ENCODE measurements at places on chromosomes 2 and 18.

DNA sequence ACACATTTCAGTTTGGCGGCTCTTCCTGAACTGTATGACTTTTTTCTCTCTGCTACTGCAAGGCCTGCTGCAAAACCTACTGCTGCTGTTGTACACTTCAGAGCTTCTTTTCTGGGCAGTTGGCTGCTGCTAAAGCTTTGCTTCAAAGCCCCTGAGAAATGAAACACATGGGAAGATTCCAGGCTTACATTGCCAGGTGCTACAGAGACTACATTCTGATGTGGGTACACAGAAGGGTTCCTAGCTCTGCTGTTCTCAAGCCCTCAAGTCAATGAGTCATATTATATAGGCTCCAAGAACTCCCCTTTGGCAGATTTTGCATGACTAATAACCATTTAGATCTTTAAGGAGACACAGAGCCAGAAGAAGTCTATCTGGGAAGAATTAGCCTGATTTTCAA, 12.9 kb upstream of the PGAP1 start:
- no peak for DNase-seq

DNA sequence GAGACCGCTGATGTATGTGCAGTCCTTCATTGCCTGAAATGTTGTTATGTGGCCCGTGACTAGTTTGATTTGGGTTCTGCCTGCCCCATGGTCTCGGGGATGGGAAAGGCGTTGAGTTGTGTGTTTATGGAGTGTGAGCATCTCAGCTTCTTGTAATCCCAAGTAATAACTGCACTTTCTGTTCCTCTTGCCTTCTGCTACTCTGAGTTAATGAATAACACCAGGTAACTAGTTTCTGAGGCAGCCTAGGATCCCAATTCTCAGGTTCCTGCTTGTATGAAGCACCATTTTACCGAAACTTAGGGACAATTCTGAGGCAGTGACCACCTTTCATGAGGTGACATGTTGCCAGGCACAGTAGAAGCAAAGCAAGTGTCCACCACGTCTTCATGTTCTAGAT, 170.0 kb downstream of the ALK start:
- no peak for DNase-seq

DNA sequence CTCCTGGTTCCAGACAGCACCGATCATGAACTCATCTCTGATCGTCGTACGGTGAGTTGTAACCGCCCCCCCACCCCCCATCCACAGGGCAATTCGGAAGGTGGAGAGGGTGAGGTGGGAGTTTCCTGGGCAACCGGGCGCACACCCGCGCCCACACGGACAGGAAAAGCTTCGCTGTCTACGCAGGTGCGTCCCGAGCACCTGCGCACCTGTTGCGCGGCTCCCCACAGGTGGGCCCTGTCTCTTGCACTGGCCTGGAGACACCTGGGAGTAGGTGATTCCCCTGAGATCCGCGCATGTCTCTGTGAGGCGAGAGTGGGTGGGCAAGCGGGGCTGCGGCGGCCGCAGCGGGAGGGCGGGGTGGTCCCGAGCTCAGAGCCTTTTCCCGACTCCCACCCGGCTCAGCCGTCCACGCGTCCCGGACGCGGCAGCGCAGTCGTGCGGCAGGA, 459 bp upstream of the ATP6V1C2 start:
- no peak for DNase-seq

DNA sequence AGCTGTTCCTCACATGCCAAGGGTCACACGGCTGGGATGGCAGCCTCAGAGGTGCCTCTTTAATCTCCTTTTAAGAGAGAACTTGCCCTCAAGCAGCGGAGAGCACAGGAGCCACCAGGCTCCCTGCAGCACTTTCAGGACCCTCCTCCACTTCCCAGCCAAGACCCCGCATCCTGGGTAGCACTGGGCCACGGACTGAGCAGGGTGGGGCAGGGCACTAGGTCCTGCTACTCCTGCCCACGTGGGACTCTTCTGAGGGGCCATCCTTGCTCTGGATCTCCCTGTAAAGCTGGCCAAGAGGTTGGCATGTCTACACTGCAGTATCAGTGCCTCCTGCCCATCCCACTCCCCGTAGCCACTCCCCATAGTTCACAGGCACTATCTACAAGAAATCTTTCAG, 175.3 kb upstream of the GLI2 start:
- DNase-seq, result no peak

GRCh38 chr18:76430636-76431035, 64.4 kb downstream of the ZNF516 start:
- no peak for DNase-seq

- peak; percentile 77 for DNase-seq
Measured at GRCh38 chr18:58527285-58527951, 101.5 kb downstream of the ALPK2 start.

DNA sequence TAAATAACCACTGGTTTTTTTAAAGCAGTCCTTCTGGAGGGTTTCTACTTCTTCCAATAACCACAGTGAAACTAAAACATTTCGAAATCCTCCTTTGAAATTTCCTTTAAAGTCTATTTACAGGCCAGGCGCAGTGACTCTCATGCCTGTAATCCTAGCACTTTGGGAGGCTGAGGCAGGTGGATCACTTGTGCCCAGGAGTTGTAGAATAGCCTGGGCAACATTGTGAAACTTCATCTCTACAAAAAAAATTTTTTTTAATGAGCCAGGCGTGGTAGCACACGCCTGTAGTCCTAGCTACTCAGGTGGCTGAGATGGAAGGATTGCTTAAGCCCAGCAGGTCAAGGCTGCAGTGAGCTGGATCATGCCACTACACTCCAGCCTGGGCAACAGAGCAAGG, 15.2 kb downstream of the KIDINS220 start:
- no peak for DNase-seq

DNA sequence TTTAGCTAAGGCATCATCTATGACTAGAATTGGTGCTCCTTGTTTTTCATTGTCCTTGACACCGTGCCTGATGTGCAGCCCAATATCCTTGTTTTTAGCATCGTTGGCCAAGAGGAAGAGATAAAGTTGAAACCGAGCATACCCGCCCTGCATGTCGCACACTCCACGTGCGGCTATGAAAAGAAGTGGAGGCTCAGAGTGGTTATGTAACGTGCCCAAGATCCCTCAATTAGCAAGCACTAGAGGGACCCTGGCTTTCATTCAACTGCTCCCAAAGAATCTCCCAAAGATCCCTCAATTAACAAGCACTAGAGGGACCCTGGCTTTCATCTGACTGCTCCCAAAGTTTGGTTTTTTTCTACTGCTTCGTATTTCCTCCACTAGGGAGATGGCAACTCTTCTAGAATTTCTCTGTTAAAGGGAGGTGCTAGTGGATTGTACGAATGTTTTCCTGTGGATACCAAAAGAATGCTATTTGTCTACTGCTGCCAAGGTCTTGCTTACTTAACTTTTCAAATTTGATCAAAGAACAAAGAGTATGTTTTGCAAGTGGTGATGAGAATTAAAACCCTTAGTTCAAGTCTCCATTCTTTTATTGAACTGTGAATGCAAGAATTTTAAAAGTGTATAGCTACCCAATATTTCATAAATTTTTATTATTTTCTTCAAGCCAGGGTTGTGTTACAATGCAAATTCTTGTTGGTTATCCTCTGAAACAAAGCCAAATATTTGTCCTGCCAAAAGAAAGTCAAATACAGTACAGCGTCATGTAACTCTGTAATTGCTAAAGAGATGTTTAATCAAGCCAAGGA, 92.1 kb downstream of the AOX1 start:
- no peak for DNase-seq

DNA sequence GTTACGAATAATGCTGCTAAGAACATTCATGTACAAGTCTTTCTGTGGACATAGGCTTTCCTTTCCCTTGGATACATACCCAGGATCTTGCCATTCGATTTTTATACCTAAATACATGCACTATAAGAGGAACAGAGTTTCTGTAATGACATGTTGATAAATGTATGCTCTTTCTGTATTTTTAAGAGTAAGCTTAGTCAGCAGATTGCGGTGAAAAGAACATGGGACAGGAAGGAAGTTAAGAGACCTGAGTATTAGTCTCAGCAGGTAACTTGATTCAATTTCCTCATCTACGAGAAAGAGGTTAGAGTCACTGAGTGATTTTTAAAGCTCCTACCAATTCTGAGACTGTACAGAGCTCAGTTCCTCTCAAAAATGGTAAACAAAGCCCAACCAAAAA, 2.6 kb upstream of the TLK1 start:
- DNase-seq, result no peak

DNA sequence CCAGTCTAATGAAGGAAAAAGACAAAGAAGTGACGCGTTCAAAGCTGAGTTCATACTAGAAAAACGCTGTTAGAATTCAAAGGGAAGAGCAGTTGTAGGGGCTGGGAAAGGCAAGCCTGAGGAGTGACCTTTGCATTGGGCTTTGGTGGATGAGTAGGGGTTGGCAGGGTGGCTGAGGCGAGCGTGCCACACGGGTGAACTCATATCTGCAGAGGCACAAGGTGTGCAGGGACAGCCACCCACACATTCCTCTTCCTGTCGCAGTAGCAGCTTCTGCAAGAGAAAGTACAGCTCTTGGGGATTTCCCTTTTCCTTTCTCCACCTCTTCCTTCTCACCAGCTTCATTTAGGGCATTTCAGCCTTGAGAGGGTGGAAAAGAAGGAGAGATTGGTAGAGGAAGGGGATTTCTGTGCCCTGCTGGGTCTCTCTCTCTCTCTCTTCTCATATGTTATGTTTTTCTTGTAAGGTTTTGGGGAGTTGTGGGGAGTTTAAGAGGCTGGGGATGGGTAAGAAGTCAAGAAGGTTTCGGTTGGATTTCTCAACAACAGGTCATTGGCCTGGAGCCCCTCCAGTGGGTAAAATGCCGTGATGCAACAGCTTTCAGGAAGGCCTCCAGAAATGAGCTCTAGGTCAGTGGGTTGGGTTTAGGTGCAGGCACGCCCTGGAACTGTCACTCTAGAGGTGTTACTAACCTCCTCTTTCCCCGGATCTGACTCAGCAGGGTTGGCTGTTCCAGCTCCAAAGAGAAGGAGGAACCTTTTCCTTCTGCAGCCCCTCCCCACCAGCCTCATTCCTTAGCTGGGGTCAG, 40.1 kb downstream of the ODC1 start:
- peak; percentile 91 for DNase-seq

DNA sequence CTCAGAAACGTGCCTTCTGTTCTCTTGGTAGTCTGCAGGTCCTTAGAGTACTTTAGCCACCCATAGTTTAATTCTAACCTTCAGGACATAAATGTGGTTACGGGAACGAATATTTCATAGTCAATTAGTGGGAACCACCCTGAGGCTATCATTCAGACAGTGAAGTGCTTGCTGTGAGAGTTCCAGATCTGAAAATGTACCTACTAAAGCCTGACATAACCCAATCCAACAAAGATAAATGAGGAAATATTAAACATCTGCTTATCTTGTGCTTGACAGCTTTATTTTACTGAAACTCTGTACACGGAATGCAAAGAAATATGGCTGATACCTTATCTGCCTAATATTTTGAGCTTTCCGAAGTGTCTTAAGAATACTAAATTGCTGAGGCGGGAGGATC, 43.0 kb downstream of the RAB27B start:
- DNase-seq, result no peak

GRCh38 chr2:113255140-113256070, 23.3 kb downstream of the PAX8 start:
- no peak for DNase-seq

DNA sequence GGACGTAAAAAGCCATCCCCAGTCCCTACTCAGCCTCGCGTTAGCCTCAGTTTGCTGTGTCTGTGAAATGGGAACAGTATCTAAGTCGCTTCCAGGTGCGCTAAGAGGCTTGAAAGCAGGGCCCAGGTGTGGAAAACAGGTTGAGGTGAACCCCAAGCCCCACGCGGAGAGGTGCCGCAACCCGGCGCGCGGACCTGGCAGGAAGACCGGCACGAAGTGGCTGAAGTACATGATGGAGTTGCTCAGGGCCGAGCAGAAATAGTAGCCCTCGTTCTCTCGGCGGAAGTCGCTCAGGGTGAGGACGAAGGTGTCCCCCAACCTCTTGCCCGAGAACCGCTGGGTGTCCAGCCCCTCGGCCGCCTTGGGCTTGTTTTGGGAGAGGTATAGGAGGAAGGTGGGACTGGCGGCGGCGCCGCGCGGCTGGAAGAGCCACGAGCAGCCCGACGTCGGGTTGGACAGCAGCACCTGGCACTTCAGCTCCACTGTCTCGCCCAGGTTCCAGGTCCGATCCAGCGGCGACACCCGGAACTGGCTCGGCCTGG, 508 bp downstream of the CD8A start:
- no peak for DNase-seq

DNA sequence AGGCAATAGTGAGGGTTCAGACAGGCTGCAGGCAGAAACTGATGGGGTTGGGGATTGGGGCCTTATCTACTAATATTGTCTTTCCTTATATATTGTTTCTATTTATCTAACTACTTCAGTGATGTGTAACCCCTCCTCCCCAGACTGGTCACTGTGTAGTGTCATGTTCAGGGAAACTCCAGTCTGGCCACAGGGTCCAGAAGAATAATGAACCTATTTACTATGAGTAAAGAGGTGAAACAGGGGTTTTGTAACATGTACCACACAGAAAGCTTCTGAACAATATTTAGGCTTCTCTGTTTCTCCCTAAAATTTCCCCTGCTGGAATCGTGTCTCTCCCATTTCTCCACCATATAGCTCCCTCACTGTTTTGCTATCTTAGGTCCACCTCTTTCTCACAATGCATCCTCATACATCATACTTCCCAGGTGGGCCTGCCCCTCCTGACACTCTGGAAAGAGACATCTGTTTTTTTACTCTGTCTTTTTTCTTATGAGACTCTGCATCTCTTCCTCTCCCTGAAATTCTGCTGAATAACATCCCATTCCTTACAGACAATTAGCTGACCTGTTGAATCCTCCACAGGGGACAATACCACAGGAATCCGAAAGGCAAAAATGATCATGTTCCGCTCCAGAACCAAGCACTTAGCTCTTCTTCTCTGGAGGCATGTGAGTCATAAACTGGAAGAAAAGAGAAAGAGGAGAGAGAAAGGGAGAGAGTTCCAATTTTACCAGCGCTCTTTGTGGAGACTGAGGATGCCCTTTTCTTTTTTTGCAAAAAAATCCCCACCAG, 154.8 kb downstream of the ZEB2 start:
- DNase-seq, result peak; percentile 33

- peak; percentile 82 for DNase-seq
Measured at GRCh38 chr2:195659982-195660890, 3.2 kb downstream of the SLC39A10 start.

DNA sequence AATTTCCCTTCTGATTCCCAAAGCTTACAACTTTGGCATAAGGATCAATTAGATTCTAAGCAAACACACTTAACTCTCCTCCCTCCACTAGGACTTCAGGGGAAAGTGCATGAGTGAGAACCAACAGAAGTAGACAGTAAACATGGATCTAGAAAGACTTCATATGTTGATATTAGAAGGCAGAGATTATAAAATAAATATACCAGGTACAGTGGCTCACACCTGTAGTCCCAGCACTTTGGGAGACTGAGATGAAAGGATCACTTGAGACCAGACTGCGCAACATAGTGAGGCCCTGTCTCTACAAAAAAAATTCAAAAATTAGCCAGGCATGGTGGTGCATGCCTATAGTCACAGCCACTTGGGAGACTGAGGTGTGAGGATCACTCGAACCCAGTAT, 15.9 kb downstream of the NBEAL1 start:
- DNase-seq, result no peak

- peak; percentile 29 for DNase-seq
Measured at GRCh38 chr2:225122583-225123486, 80.6 kb upstream of the DOCK10 start.

GRCh38 chr2:68423966-68424650, 43.0 kb downstream of the FBXO48 start:
- no peak for DNase-seq
